ENCODE measurements at places on chromosomes 3 and 15. TPM values are rescaled to one million over a fixed set of nuclear protein-coding genes. Genes with fewer than 3 reads are reported as not detected.

GRCh38 chr15:68644996-68645395 lies 66.2 kb downstream of the CORO2B start:
- no peaks in the 10 kb centered on the region for H3K36me3 ChIP-seq
- no peak for DNase-seq
- no peak overlapping the region for H3K4me3 ChIP-seq
- no peak overlapping the region for H3K27ac ChIP-seq

DNA sequence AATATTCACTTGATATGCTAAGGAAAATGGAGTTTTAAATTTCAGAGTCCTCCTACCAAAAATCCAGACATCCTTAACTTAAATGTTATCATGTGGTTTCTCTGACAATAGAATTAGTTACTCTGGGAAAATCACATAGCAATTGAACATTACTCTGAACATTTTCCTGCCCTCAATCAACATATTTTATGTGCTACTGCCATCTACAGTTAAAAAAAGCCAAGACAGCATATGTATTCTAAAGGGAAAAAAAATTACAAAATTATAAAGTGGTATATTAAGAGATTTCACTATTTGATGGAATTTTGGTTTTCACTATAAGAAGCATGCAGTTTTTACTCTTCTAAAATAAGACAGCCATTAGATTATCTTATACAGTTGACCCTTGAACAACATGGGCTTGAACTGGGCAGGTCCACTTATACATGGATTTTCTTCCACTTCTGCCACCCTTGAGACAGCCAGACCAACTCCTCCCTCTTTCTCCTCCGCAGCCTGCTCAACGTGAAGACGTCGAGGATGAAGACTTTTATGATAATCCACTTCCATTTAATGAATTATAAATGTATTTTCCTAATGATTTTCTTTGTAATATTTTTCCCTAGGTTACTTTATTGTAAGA lies 122.3 kb downstream of the ATP1B3 start:
- peak; percentile 10 for DNase-seq
- H3K36me3 ChIP-seq: peaks cover 4% of the 10 kb centered on the region
- no peak overlapping the region for H3K4me3 ChIP-seq
- no peak overlapping the region for H3K27ac ChIP-seq

- no peaks in the 10 kb centered on the region for H3K36me3 ChIP-seq
- no peak for DNase-seq
- H3K4me3 ChIP-seq: no peak overlapping the region
These were observed 285.5 kb upstream of the ICE2 start for GRCh38 chr15:60764408-60764963.

DNA sequence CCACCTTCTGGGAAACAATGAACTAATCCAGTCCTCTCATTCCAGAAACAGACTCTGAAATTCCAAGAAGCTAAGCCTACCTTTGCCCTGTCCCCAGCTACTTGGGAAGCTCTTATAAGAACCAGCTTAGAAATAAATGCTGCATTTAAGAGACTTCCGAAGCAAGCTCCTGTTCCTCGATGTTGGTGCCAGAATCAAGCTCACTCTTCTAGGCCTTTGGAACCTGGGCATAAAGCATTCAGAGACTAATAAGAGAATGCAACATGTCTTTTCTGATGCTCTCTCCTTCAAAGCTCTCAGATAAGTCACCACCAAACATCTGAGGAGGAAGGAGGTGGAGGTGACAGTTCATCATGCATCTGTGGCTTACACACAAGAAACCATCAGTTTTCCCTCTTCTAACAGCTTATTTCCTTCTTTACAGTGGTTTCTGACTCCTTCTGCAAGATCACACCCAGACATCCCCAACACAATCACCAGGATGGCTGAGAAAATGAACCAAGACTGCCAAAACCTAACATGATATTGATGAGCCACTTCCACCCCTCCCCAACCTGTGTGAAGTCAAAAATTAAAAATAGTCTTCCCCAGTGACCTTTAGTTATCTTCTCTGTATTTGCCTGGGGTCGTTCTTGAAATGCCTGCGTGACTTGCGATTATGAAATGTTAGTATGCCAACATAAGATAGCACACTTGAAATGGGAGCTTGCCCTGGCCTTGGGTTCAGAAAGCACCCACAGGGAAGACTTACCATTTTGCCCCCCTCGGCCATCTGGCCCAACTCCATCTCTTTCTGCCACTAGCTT lies 11.5 kb downstream of the ARHGEF3 start:
- H3K27ac ChIP-seq: peak overlapping the region; percentile 31
- H3K4me1 ChIP-seq: peaks cover 51% of the 10 kb centered on the region
- no peak for DNase-seq
- H3K27me3 ChIP-seq: no peaks in the 10 kb centered on the region
- no peaks in the 10 kb centered on the region for H3K36me3 ChIP-seq
- no peak overlapping the region for H3K4me3 ChIP-seq

- H3K27me3 ChIP-seq: no peaks in the 10 kb centered on the region
- no peaks in the 10 kb centered on the region for H3K36me3 ChIP-seq
- peaks cover 46% of the 10 kb centered on the region for H3K4me1 ChIP-seq
- no peak overlapping the region for H3K4me3 ChIP-seq
- no peak overlapping the region for H3K27ac ChIP-seq
These were observed 13.8 kb downstream of the TLE3 start for GRCh38 chr15:70083946-70084345.

- DNase-seq: no peak
- H3K4me1 ChIP-seq: peaks cover 13% of the 10 kb centered on the region
- no peak overlapping the region for H3K4me3 ChIP-seq
- no peaks in the 10 kb centered on the region for H3K36me3 ChIP-seq
These were observed 3.6 kb upstream of the STARD5 start for GRCh38 chr15:81327516-81327915.

- peaks cover 16% of the 10 kb centered on the region for H3K36me3 ChIP-seq
- no peak for DNase-seq
- no peaks in the 10 kb centered on the region for H3K4me1 ChIP-seq
- no peak overlapping the region for H3K4me3 ChIP-seq
- no peaks in the 10 kb centered on the region for H3K27me3 ChIP-seq
These were observed 7.6 kb upstream of the SPTBN5 start for GRCh38 chr15:41901431-41901830.

- H3K4me3 ChIP-seq: no peak overlapping the region
- H3K36me3 ChIP-seq: no peaks in the 10 kb centered on the region
These were observed 37.2 kb downstream of the HMG20A start for GRCh38 chr15:77457905-77458265.

The UBA7 gene
- total RNA-seq: 436 TPM

The MORC1 gene
- not detected for total RNA-seq

The MESP2 gene
- not detected for total RNA-seq

The NEIL1 gene
- 265 TPM for total RNA-seq

The TICRR gene
- not detected for total RNA-seq

The MRPL46 gene
- 24.6 TPM for total RNA-seq

The IL5RA gene
- 0.75 TPM for total RNA-seq

Data from B cell (primary cell).